ENCODE measurements at places on chromosomes 16 and 17.

DNA sequence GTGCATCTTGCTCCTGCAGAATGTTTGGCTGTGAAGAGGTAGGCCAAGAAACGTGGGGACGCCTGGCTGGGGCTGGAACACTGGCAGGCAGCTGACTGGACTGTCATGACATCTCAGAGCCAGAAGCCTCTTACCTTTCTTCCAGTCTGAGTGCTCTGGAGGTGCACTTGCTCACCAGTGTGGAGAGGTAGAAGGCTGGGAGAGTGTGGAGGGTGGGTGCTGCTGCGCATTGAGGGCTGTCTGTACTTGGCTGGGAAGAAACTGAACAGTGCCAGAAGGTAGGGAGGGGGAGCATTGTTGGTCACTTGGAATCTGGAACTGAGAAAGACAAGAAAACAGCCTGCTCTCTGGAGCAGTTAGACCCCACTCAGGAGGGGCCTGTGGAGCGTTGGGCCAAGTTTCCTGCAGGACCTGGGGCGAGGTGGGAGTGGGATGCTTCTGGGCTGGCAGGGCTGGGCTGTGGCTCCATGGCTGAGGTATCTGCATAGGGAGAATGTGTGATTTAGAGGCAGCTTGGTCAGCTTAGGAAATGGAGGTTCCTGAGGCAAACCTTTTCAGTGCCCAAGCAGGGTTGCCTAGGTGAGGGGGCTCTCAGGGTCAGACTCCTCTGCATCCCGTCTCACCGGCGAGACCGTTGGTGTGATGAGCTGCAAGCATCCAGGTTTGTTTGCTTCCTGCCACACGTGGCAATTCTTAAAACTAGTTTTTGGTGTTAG is 55.1 kb downstream of the KSR1 start:
- no peak for DNase-seq

GRCh38 chr16:48384520-48385252 is 527 bp downstream of the SIAH1 start:
- DNase-seq: no peak

DNA sequence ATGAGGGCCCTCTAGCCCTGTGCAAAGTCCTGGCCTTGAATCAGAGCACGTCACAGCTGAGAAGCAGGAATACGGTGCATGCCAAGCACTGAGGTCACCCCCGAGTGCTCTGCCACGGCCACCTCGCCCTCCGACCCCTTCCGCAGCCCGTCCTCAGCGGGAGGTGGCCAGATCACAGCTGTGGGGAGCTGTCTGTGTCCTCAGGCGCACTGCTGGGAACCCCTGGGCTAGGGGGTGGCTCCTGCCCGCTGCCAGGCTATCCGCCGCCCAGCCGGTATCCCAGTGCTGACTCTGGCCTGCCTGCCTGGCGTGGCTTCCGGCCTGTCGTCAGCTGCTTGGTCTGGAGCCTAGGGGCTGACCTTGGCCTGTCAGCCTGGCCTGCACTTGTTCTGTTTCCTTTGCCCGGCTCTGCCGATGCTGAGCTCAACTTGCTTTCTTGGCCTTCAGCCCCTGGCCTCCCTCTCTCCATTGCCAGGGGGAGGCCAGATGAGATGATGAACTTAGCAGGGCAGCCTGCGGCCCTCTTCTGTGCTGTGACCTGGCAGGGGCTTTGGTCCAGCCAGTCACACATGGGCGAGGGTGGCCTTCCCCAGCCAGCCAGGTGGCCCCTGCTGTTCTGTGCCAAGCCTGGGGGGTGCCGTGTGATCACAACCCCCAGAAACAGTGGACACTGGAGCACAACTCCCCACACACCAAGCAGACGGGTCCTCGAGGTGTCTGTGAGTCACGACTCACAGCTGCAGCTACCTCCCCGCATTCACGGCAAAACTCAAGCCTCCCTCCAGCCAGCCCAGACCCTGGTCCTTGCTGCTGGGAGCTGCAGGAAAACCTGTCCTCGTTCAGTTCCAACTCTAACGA is 77.3 kb downstream of the ZDHHC7 start:
- DNase-seq: no peak

DNA sequence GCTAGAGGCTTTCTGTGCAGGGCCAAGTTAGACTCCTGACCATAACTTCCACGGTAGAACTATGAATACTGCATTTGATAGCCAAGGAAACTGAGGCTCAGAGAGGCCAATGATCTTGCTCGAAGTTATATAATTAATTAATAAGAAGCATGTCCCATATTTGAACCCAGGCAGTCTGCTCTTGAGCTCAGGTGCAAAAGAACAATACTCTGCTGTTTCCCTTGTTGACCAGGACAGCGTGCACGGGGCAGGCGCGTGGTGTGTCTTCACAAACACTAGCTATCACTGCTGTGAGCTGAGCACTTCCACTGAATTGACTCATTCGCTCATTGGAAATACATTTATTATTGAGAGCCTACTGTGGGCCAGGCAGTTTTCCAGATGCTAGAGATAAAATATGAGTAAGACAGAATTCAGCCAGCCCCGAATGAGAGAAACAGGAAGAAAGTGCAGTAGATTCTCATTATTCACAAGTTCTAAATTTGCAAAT is 1.6 kb downstream of the CHD9 start:
- no peak for DNase-seq

- no peak for DNase-seq
These were observed 25.9 kb downstream of the ABCC12 start for GRCh38 chr16:48129926-48130325.

DNA sequence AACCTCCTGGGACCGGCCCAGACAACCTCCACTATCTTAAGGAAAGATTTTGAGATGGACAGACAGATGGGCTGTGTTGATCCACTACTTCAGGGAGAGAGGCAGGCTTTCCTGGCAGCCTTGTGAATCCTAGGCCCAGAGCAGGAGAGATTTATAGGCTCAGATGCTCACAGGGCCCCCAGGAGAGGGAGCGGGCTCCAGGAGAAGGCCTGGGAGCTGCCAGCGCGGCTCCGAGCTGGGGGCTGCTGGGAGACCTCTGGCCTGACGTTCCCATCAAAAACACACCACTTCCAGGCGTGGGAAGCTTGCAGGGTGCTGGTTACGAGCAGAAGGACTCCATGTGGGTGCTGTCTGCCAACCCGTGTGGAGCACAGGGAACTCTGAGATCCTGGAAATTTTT is 53.2 kb downstream of the MYH11 start:
- DNase-seq: no peak

GRCh38 chr17:32936894-32937500 is 9.0 kb downstream of the TMEM98 start:
- DNase-seq: no peak

- DNase-seq: no peak
These were observed 82.7 kb downstream of the RPH3AL start for GRCh38 chr17:269616-270514.

DNA sequence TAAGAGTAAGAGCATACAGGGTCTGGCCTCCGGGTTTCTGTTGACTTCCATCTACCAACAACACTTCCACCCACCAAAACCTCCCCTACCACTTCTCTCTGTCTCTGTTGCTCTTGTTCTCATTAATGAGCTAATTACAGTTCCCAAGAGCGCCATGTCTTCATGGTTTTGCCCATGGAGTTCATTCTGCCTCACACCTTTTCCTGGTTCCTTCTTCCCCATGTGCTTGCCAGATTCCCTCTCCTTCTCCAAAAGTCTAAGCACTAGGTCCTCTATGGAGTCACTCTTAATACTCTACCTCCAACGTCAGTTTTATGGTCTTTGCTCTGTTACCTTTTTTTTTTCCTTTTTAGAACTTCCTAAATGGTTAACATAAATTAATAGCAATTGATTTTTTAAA is 92.8 kb downstream of the MYO1D start:
- no peak for DNase-seq

DNA sequence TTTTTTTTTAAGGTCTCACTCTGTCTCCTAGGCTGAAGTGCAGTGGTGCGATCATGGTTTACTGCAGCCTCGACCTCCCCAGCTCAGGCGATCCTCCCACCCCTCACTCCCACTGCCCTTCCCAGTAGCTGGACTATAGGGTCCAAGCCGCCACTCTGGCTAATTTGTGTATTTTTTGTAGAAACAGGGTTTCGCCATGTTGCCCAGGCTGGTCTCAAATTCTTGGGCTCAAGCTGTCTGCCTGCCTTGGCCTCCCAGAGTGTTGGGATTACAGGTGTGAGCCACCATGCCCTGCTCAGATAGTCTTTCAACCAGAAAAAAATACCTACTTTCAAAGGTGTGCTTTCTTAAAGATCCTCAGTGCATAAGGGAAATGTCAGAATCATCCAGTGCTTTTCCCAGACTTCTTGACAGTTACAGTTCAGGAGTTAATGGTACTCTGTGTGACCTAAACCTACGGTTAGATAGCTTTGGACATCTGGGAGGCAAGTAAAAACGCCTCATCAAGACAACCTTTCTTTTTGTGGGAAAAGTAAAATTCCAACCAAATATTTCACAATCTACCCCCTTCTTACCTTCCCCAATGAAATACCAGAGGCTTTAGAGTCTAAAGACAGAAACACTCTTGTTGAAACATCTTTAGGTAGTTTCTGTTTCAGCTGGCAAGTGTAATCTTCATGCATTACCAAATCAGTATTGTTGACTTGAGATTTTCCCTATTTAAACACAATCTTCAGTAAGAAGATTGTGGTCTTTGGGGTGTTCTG is 6.8 kb downstream of the RSPRY1 start:
- DNase-seq: no peak

GRCh38 chr16:80704751-80705505 is 99.5 kb downstream of the CDYL2 start:
- DNase-seq: no peak

GRCh38 chr16:51268237-51268636 is 117.2 kb upstream of the SALL1 start:
- no peak for DNase-seq

DNA sequence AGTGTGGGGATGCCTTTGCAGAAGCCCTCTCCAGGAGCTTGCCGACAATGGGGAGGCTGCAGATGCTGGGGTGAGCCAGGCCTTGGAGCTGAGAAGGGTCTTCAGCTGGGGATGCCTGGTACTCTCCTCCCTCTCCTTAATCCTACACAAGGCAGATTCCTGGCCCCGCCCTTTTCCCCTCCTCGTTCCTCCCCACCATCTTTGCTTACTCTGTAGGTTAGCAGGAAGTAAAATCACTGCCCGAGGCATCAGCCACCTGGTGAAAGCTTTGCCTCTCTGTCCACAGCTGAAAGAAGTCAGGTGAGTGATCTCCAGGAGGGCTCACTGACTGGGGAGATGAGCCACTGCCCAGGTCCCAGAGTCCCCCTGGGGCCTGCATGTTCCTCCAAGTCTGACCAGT is 38.7 kb downstream of the NLRC5 start:
- DNase-seq: no peak

- no peak for DNase-seq
These were observed 1.2 kb downstream of the COASY start for GRCh38 chr17:42563143-42563509.

GRCh38 chr17:75031972-75032719 is 14.6 kb downstream of the ATP5PD start:
- peak; percentile 40 for DNase-seq

DNA sequence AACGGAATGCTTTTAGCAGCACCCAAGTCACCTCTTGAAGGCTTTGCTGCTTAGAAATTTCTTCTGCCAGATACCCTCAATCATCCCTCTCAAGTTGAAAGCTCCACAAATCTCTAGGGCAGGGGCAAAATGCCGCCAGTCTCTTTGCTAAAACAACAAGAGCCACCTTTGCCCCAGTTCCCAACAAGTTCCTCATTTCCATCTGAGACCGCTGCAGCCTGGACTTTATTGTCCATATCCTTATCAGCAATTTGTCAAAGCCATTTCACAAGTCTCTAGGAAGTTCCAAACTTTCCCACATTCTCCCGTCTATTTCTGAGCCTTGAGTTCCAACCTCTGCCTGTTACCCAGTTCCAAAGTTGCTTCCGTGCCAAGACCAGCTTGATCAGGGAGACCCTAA is 27.4 kb downstream of the TMC6 start:
- DNase-seq: no peak

DNA sequence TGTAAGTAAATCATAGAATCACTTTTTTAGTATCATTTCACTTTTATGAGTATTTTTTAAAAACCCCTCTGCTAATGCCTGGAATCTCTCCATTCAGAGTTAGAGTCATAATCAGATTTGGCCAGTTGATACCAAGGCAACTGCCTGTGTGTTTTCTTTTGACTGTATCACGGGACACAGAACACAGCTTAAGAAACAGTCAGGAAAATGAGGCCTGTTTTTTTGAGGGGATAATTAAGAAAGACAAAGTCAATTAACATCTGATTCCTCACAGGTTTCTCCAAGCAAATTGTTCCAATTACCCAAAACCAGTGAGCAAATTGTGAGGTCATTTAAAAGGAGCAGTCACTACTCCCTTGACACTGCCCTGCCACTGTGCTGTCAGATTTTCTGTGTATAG is 944.5 kb upstream of the SOX9 start:
- DNase-seq: no peak

DNA sequence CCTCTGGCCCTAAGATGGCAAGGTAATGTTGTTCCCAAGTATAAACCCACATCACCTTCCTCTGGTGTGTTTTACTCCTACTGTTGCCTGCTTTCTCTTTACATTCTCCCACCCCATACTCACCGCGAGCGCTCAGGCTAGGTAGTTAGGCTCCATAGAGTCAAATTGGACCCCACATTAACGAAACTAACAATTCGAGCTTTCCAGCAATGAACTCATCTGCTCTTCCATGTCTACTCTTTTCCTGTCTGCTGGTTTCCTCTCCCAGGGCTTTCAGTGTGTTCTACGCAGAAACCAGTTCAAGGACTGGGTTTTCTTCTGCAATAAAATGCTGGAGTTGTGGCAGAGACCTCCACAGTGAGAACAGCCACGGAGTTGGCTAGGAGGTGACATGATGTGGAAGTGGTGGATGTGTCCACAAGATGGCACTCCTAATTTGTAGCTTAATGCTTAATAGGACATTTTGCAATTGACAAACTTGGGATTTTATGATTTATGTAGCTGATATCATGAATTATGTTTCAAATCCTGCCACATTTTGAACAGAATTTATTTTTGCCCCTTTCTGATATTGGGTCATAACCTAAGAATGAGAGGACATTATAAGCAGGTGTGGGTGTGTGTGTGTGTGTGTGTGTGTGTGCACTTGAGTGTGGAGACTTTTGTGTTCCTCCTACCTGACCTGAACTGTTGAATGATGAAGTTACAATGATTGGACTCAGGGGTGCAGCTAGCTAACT is 2.2 kb upstream of the UQCRC2 start:
- DNase-seq: no peak

- no peak for DNase-seq
These were observed 303.9 kb downstream of the C16orf95 start for GRCh38 chr16:87012954-87013938.

GRCh38 chr17:31529841-31530251 is 138.4 kb downstream of the RAB11FIP4 start:
- DNase-seq: no peak

Measured in SHP77 treated with DMSO at 0.1 percent for 48 hours (cell line).